Stimulated activated CD4-positive, alpha-beta T cell treated with anti-CD3 and anti-CD28 coated beads, Interleukin-4, amount 100 ng/mL, for 48 hours (primary cell): ENCODE measurements at places on chromosomes 6 and 20.

DNA sequence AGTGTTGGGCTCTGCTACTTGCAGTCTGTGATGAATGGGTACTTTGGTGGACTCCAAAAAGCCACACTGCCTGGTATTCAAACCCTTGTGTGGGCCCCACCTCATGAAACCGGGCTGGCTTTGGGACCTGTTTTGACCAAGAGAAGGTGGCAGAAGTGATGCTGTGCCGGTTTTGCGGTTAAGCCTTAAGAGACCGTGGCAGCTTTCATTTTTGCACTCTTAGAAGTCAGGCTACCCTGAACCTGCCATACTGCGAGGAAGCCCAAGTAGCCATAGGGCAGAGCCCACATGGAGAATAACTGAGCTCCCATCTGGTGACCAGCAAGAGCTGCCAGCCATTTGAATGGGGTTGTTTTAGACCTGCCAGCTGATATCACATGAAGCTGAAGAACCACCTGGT, 10.2 kb downstream of the SULF2 start:
- no peak for DNase-seq

DNA sequence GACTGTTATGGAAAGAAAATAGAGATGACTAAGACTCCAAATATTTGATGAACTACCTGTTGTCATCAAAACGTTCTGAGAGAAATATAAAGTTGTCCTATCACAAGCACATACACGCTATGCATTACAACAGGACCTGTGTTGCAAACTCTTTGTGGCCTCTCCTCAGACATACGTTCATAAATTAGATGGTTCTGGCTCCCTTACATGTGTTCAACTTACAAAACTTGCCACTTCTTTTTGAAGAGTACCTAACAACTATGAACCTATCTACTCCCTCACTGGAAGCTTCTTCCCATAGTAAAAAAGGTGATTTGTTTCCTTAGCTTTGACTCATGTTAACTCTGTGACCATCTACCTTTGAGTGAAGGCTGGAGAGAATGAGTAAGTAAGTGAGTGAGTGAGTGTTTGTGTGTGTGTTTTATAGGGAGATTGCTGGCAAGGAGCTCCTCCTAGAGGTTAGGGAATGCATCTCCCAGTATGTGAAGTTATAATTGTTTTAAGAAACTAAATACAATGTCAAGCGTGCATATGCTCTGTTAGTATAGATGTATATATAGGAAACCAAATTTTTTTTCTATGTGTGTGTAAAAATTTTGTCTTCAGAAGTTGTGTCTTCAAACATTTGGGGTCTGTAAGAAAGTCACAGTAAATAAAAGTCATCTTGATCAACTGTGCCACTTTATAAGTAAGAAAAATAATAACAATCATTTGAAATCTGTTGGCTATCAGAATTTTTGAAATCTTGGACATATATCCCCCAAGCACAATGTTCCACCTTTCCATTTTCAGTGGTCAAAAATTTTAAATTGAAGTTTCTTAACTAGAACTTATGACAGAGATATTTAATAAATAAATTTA, 1211.1 kb upstream of the GJE1 start:
- no peak for DNase-seq

DNA sequence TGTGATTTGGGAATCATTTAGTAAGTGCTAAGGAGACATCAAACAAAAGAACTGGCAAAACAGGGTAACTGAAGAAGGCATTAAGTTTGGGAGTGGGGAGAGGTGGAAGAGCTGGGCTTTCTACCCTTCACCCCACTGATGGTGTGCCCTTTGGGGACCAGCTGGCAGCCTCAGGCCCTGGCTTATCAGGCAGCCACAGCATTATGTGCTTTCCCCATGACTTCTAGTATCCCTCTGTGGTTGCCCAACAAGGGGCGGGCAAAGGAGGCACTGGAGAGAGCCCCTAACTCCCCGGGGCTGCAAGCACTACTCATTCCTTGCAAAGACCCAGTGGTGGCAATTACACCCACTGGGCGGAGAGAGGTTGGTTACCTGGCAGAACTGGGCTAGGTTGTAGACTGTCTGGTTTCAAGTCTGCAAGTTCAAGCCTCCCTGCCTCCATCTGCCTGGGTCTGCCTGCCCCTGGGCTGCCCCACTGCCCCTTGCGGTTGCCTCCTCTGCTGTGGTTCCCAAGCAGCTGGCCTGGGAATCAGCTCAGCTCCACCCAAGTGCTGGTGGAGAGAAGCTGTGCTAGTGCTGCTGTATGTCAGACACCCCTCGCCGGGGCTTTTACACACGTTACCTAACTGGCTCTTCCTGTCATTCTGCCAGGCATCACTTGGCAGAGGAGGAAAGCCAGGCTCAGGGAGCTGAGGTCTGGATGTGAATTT, 29.9 kb downstream of the KCNK5 start:
- DNase-seq: no peak

DNA sequence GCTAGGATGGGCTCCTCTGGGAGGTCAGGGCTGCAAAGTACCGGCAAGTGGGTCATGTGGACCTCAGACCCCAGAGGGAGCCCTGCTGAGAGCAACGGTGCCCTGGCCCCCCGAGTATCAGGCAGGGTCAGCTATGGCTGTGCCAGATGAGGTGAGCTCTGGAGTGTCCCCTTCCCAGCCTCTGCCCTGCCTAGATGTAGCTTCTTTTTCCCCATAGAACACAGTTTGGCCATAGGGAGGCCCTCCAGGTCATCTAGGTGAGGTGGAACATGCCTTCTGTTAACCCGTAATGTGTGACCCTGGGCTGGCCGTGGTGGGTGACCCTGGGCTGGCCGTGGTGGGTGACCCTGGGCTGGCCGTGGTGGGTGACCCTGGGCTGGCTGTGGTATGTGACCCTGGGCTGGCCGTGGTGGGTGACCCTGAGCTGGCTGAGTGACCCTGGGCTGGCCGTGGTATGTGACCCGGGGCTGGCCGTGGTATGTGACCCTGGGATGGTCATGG, 21.2 kb upstream of the PCMTD2 start:
- DNase-seq: no peak

DNA sequence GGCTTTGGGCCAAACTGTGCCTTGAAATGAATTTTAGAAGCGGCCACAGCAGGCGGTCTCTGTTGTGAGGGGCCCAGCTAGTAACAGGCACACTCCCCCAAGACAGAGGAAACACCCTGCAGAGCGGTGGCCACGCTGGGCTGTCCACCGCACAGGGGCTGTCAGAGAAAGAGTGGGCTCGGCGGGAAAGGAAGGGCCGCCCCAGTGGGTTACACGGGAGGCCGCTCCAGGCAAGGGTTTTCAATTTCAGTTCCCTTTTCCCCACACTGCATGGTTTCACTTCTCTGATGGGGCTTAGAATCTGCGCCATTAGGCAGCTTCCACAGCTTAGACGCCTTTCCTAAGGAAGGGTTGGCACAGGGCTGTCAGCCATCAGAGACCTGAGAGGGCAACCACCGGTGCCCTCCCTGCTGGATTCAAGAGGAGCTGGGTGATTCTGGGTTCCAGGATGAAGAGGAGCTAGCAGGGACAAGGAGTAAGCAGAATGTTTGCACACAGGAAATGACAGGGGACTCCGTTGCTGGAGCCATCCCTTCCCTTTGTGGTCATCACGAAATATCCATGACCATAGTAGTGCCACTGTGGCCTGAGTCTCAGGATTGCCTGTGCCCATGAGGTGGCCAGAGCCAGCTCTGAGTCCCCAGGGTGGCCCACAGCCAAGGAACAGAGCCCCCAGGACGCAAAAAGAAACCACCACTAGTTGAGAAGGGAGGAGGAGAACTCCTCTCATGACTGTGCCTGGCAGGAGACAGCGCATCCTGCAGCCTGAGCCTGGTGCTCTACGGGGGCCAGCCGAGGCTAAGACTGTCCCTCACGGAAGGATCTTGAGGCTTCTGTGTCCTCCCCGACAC, 282.7 kb downstream of the NRN1 start:
- no peak for DNase-seq

DNA sequence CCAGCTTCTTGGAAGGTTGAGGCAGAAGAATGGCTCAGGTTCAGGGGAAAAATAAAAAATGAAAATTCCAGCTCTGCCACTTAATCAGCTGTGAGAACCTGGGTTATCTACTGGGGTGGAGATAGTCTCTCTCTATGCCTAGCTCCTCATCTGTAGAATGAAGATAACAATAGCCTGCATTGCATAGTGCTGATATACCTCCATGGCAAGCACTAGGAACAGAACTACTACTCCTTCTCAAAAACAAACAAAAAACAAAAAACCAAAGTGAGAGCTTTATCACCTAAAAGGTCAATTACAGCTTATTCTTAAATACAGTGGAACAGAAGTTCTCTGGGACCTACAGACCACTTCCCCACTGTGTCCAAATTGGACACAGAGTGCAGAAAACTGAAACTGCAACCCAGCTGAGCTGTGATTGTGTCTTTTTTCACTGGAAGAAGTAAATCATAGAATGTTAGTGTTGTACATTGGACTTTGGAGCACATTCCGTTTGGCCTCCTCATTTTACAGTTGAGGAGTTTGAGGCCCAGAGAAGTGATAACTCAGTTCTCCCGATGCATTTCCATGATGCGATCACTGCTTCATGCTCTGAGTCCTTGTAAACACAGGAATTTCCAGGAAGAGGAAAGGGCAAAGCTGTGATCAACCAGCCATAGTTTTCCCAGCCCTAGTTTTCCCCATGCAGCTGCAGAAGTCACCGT, 23.3 kb downstream of the MTFR2 start:
- no peak for DNase-seq

GRCh38 chr6:79040083-79040482, 38.0 kb downstream of the PHIP start:
- no peak for DNase-seq

- no peak for DNase-seq
Measured at GRCh38 chr6:6891125-6891721, 216.5 kb upstream of the RREB1 start.

GRCh38 chr20:53331151-53331973, 262.3 kb downstream of the ZNF217 start:
- no peak for DNase-seq

DNA sequence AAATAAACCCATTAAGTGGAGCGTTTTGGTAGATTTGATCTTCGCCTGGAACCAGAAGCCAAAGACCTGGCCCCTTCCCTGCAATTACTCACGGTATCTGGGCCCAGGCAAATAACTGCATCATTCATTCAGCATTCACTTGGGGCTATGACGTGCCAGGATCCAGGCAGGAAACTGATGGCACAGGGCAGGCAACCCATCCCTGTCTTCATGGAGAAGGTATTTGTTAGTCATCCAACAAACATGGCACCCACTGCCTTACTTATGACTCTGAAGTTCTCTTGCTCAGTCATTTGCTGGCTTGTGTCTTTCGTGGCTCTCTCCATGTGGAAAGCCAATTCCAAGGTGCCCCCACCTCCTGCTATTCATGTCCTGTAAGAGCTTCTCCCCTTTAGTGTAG, 232.4 kb downstream of the BMP7 start:
- no peak for DNase-seq

- DNase-seq: no peak
Measured at GRCh38 chr6:168369786-168370185, 50.2 kb upstream of the DACT2 start.

- no peak for DNase-seq
Measured at GRCh38 chr20:8534368-8535160, 402.5 kb downstream of the PLCB1 start.

GRCh38 chr6:19752746-19753145, 84.4 kb upstream of the ID4 start:
- DNase-seq: no peak

GRCh38 chr20:13333793-13334192, 112.7 kb downstream of the ISM1 start:
- no peak for DNase-seq

DNA sequence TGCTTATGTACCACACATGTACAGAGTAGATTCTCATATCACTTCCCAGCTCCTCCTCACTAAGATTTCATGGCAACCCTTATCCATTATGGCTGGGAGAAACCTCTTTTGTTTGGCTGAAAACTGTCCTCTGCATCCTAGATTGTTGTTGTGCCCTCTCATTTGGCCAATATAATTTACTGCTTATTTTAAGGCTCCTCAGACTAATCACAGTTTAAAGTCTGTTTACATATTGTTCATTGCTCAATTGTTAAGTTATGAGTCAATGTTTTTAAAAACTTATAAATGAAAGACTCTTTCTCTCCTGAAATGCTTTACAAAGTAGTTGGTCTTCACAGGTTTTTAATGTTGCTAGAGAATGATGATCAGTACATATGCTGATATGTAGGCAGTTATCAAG, 57.3 kb downstream of the FAM83B start:
- DNase-seq: no peak

GRCh38 chr6:30542915-30543314, 13.4 kb downstream of the GNL1 start:
- no peak for DNase-seq

DNA sequence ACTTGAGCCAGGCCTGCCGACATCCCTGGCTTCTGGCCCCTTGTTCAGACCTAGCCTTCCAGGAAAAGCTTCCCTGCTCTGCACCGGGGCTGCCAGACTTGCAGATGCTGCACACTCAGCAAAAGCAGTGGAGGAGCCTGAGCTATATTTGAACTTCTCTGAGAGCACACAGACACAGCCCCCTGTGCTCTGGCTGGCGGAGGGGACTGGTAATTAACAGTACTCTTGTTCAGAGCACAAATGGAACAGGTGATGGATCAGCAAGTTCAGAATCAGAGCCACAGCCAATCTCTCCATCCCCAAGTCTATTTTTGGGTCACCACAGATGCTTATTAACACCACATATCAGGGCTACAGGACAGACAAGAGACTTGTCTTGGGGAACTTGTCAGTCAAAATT, 27.6 kb upstream of the RIMS4 start:
- no peak for DNase-seq

- DNase-seq: no peak
Measured at GRCh38 chr6:17968876-17969275, 18.6 kb downstream of the KIF13A start.

DNA sequence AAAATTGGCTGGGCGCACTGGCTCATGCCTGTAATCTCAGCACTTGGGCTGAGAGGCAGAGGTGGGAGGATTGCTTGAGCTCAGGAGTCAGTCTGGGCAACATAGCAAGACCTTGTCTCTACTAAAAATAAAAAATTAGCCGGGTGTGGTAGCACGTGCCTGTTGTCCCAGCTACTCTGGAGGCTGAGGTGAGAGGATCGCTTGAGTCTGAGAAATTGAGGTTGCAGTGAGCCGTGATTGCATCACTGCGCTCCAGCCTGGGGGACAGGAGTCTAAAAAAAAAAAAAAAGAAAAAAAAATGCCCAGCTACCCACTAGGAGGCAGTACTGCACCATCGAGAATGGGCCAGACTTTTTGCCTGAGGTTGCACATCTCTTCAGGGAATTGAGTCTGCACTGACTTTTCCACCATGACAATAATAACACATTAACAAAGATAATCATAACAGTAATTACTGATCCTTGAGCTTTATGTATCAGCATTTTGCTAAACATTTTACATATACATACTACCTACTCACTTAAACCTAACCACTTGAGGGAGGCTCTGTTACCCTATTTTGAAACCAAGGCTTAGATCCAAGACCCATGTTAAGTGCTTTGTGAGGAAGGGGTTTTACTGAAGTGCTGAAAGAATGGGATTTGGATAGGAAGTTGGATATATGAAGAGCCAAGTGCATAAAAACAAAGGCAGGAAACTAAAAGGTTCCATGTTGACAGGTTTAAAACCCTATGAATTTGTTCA, 21.0 kb downstream of the SRSF3 start:
- DNase-seq: peak; percentile 20

- DNase-seq: no peak
Measured at GRCh38 chr6:15596186-15596896, 66.5 kb downstream of the DTNBP1 start.

GRCh38 chr6:5256952-5257351, 3.8 kb downstream of the LYRM4 start:
- no peak for DNase-seq
